AG04449 (cell line): ENCODE measurements at places on chromosomes 4 and X.

GRCh38 chr4:153126137-153126536, 78.1 kb upstream of the TRIM2 start:
- DNase-seq: no peak

- DNase-seq: no peak
These were observed 109.7 kb downstream of the AFAP1 start for GRCh38 chr4:7829652-7830580.

- no peak for DNase-seq
These were observed 64.0 kb upstream of the NFKB1 start for GRCh38 chr4:102437111-102437510.

DNA sequence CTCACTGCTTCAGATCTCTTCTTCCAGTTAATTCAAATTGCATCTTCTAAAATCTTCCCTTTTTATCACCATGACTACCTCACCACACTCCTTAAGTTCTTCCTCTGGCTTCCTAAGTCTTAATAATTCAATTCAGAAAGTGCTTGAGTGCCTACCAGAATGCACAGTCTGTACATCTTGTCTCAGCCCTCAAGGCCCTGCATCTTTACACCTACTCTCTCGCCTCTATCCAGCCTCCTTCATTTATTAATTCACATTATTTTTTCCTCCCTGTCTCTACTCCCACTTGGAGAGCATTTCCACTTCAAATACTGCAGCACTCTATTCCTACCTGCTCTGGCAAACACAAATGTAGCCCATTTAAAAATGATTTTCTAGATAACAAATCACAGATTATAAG, 90.5 kb downstream of the MAPK10 start:
- no peak for DNase-seq

GRCh38 chr4:110248100-110248499, 49.7 kb upstream of the ELOVL6 start:
- no peak for DNase-seq

DNA sequence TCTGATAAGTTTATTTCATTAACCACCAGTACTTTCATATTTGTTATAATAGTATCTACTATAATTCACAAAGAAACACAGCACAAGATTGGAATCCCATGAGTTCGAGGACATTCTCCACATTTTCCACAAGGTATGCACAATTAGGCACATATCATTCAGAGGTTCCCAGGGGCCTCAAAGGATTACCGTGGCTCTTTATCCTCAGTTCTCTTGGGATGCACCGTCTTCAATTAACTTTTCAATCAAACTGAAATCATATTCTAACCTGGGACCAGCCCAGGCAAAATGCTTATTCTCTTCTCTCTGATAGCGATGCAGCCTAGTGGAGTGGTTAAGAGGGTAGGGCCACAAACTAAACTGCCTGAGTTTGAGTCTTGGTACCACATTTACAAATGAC, 242.6 kb upstream of the RASGEF1B start:
- no peak for DNase-seq

DNA sequence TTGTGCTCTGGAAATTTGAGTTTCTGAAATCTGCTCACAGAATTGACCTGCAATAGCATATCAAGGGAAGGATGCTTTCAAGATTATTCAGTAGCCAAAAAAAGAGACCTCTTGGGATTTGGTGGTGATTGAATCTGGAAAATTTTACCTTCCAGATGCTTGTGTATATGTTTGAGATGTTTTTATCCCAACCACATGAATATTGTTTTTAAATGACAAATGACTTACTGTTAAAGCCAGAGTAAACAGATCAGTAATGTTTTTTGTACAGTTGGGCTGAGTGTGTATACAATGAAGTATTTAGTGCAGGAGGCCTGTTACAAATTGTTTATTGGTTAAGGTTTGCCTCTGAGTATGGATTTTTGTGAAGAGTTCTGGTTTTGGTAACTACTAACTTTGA, 126.5 kb downstream of the CBR4 start:
- DNase-seq: no peak

DNA sequence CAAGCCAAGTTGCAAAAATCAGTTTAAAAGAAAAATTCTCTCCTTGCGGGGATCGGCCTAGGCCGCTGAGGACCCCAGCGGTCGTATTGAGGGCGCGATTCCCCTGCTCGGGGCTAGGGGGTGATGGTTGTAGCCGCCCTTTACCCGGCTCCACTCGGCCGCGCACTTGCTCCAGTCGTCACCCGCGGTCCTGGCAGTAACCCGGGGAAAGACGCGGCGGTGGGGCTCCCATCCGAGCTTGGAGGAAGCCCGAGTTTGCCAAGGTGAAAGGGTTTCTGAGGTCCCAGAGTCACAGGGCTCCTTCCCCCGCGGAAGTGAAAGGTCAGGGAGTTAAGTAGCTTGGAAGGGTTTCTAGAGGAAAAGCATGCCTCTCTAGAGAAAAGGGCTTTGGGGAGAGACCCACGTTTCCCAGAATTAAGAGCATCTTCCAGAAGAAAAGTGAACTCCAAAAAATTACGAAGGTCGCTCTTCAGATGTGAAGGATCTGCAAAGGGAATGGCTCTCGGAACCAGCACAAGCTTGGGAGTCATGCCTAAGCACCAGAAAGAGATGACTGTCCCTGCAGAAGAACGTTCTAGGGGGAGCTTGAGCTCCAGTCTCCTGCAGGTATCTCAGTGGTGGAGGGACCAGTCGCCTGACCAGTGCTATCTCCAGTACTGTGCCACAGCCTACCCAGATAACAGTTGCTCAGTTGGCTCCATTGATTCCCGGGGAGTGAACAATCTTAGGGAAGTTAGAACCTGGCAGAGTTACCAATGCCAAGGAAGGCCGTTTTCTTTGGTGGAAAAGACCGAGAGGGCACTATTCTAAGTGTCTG, 875 bp downstream of the LAP3 start:
- no peak for DNase-seq

- no peak for DNase-seq
These were observed 308.0 kb downstream of the TEX13C start for GRCh38 chrX:125627676-125628075.

DNA sequence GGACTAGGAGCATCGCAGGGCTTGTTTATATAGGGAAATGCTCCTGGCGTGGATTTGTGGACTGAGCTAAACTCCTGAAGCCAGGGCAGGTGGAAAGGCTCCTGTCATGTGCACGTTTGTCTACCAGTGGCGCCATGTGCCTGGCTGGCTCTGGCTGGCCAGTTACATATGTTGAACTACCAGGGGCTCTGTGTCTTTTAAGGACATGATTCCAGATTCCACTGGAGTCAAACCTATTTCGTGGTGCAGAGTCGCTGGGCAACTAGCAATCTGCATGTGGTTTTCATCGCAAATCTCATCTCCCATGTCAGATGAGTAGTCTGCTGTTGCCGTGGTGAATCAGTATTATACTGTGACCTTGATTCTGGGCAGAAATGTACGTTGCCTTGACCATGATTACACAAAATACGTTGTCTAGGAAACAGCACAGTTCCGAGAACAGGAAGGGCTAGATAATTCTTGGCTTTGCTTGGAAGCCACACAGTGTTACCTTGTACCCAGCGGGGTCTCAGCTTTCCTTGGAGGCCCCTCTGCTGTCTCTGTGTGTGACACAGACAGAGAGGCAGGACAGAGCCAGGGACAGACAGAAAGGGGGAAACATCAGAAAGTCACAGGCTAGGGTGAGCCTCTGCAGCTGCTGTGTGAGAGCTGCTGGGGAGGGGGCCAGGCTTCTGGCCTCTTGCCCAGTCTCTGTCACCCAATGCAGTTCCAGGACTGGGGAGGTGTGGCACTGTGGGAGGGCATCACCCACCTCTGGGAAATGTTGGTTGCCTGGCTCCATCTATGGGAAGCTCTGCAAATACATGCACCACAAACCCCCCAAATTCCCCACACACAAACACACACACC, 19.2 kb downstream of the PNMA6E start:
- DNase-seq: peak; percentile 62

- no peak for DNase-seq
These were observed 95.4 kb downstream of the NAF1 start for GRCh38 chr4:163071308-163071707.
